ENCODE measurements at places on chromosomes 5 and 9. TPM values are rescaled to one million over a fixed set of nuclear protein-coding genes. Genes with fewer than 3 reads are reported as not detected.

GRCh38 chr5:134464988-134465815 is 53.5 kb upstream of the CDKN2AIPNL start:
- H3K4me1 ChIP-seq, result peaks cover 16% of the 10 kb centered on the region
- H3K36me3 ChIP-seq, result no peaks in the 10 kb centered on the region
- 0 out of 2 replicates have a peak overlapping the region, but pooled peaks have one; percentile 66 for H3K27ac ChIP-seq

- peaks cover 12% of the 10 kb centered on the region for H3K4me1 ChIP-seq
- H3K4me3 ChIP-seq, result no peak overlapping the region
- no peak for DNase-seq
Observed at GRCh38 chr9:136024696-136025316, 63.6 kb upstream of the UBAC1 start.

- H3K4me1 ChIP-seq, result no peaks in the 10 kb centered on the region
- H3K4me3 ChIP-seq, result no peak overlapping the region
- H3K36me3 ChIP-seq, result no peaks in the 10 kb centered on the region
- DNase-seq, result no peak
- H3K27ac ChIP-seq, result no peak overlapping the region
Observed at GRCh38 chr9:22142671-22143070, 133.6 kb upstream of the CDKN2B start.

DNA sequence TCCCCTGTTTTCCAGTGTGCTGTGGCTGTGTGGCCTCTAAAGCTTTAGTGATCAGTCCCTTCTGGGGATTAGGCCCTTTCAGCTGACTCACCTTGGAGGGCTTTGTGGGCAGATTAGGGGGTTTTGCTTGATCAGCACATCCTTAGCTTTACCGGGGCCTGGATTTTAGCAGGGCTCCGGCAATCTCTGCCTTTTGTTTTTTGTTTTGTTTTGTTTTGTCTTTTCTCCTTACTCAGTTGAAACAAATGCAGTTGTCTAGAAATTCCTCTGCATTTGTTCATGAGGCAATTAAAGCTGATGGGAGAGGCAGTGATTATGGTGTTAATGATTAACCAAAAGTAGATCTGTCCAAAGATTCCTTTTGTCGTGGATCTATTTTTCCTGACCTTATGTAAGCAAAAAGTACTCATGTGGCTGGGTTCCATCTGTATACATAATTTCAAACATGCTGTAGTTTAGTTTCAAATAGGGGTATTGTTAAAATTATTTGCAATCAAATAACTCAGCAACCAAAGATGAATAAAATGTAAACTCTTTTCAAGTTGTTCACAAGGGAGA is 5.2 kb upstream of the TDRD7 start:
- DNase-seq, result no peak
- peaks cover 4% of the 10 kb centered on the region for H3K4me1 ChIP-seq
- H3K4me3 ChIP-seq, result no peak overlapping the region
- no peaks in the 10 kb centered on the region for H3K36me3 ChIP-seq
- no peak overlapping the region for H3K27ac ChIP-seq

GRCh38 chr5:14928661-14929060 is 57.1 kb upstream of the ANKH start:
- H3K27me3 ChIP-seq, result no peaks in the 10 kb centered on the region
- DNase-seq, result no peak
- H3K4me3 ChIP-seq, result no peak overlapping the region
- H3K4me1 ChIP-seq, result no peaks in the 10 kb centered on the region
- no peaks in the 10 kb centered on the region for H3K36me3 ChIP-seq
- H3K27ac ChIP-seq, result no peak overlapping the region

DNA sequence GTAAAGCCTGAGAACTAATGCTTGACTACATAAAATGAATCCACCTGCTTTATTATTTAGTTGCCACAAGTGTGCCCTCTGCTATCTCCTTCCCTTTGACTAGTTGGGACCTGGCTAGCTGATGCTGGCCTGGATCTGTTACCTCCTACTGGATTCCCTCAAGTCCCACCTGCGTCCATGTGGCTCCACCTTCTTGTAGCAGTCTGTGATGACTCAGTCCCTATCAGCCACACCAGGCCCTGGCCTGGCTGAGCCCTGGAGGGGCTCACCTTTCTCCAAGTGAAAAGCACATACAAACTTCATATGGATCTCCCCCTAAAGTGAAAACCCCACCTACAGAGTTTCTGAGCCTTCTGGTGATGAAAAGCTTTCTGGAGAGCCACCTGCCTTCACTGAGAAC is 611.4 kb downstream of the SEMA5A start:
- no peaks in the 10 kb centered on the region for H3K27me3 ChIP-seq
- H3K36me3 ChIP-seq, result no peaks in the 10 kb centered on the region
- H3K27ac ChIP-seq, result no peak overlapping the region
- H3K4me3 ChIP-seq, result no peak overlapping the region
- H3K4me1 ChIP-seq, result no peaks in the 10 kb centered on the region

DNA sequence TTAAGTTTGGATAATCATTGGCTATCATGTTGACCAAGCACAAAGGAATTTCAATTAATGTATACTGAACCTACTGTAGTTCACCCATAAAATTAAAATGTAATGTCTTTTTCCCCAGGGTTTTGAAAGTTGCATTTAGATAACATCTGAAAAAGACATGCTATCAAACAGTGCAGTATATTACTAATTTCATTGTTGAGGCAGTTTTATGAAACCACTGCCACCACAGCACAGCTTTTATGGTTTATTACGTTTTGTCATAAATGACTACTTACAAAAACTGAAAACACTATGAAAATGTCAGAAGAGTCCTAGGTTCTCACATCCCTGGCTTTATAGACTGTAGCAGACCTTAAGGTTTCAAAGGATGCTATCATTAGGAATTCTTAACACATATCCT is 32.0 kb upstream of the HAPLN1 start:
- no peak overlapping the region for H3K27ac ChIP-seq
- no peak overlapping the region for H3K4me3 ChIP-seq
- no peak for DNase-seq
- no peaks in the 10 kb centered on the region for H3K27me3 ChIP-seq
- no peaks in the 10 kb centered on the region for H3K36me3 ChIP-seq
- no peaks in the 10 kb centered on the region for H3K4me1 ChIP-seq

GRCh38 chr9:115340314-115340713 is 222.4 kb upstream of the TNC start:
- H3K36me3 ChIP-seq, result no peaks in the 10 kb centered on the region
- no peaks in the 10 kb centered on the region for H3K27me3 ChIP-seq
- no peak overlapping the region for H3K27ac ChIP-seq
- DNase-seq, result no peak
- 0 out of 2 replicates have a peak, but pooled peaks cover 6% of the 10 kb centered on the region for H3K4me1 ChIP-seq

DNA sequence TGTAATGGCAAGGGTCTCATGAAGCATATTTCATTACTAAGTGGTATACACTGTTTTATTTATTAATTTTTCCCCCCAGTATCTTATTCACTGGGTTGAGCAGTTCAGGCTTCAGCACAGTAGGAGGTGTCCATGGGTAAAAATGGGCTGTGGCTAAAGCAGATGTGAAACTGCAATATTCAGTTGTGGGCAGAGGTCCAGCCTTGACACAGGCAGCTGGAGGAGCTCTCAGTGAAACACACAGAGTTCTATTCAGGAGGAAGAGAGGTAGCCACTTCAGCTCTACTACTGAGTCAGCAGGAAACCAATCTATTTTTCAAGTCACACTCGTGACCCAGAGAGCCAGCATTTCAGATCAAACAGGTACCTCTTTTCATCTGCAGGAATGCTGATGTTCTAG is 418.3 kb downstream of the CDH10 start:
- no peak overlapping the region for H3K4me3 ChIP-seq
- no peak overlapping the region for H3K27ac ChIP-seq
- no peaks in the 10 kb centered on the region for H3K27me3 ChIP-seq

- no peaks in the 10 kb centered on the region for H3K27me3 ChIP-seq
- no peaks in the 10 kb centered on the region for H3K36me3 ChIP-seq
- H3K4me1 ChIP-seq, result peaks cover 10% of the 10 kb centered on the region
- H3K4me3 ChIP-seq, result no peak overlapping the region
Observed at GRCh38 chr9:12765088-12765798, 9.6 kb upstream of the LURAP1L start.

- H3K27ac ChIP-seq, result no peak overlapping the region
- H3K4me1 ChIP-seq, result peaks cover 5% of the 10 kb centered on the region
- H3K36me3 ChIP-seq, result no peaks in the 10 kb centered on the region
- DNase-seq, result no peak
Observed at GRCh38 chr5:133489632-133490031, 122.7 kb downstream of the FSTL4 start.

DNA sequence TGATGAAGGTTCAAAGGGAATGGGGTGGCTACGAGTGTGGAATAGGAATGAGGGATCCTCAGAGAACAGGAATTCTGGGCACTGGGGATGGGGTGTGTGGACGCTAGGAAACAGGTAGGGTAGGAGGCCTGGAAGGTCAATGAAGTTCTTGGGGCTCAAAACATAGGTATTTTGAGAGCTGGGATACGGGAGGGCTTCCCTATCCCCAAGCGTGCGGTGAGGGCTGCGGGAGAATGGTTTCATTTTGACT is 718 bp downstream of the QSOX2 start:
- no peaks in the 10 kb centered on the region for H3K36me3 ChIP-seq
- 0 out of 2 replicates have a peak, but pooled peaks cover 8% of the 10 kb centered on the region for H3K27me3 ChIP-seq
- no peak for DNase-seq
- H3K27ac ChIP-seq, result no peak overlapping the region

GRCh38 chr5:171965745-171966144 is 40.7 kb downstream of the FBXW11 start:
- peaks cover 40% of the 10 kb centered on the region for H3K4me1 ChIP-seq
- H3K36me3 ChIP-seq, result no peaks in the 10 kb centered on the region
- no peak overlapping the region for H3K4me3 ChIP-seq

The PTGDS gene
- 1.9 TPM for total RNA-seq

The CORO2A gene
- 27.6 TPM for total RNA-seq
